ENCODE measurements at places on chromosomes 13 and 19.
A peak's percentile ranks its signal among the peaks of the same experiment; 100 is the strongest.

DNA sequence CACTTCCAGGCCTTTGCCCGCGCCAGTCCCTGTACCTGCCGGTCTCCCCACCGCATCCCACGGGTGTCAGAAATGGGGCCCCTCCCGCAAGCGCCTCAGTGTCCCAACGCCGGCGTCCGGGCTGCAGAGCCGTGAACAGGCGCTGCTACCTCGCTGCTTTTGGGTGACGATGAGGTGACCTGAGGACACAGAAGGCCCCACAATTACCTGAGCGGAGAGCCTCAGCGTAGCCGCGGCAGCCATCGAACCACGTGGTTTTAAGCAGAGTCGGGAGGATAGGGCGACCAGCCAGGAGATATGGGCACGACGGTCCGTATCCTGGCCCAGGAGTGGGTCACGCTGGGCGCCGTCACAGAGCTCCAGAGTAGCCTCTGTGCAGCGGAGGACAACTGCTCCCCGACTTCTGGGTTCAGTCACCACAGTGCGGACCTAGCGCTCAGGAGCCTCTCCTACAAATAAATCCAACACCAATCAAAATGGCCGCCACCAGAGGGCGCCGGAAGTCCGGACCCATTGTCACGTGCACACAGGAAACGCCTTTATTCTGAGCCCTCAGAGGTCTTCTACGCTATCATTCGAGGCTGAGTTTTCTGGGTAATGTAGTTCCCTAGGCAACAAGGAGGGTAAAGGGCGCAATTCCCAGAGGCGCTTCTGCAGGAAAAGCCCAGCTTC, at the start of gene ZNF814:
Gene ZNF814 (minus strand): TSS at position 478 of the 672 bp plus-strand sequence. CDS start 235 bp downstream, at position 243.
- peak; percentile 83 for DNase-seq

DNA sequence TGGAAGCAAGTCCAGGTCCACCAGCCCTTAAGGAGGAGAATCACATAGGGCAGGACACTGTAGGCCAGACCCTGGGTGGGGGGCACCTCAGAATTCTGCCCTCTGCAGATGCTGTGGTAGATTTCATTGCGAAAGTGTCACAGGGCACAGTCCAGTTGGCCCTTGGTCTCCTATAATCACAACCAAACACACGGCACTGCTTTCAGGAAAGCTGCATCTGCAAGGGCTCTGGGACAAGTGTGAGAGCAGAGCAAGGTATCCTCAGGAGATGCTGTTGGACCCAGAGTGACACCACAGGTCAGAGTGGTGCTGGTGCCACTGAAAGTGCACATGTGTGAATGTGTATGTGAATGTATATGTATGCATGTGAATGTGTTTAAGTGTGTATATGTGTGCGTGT, 88.6 kb upstream of the MBNL2 start:
- DNase-seq, result no peak

GRCh38 chr19:29539131-29539530, 13.3 kb downstream of the VSTM2B start:
- no peak for DNase-seq

- DNase-seq, result no peak
Measured at GRCh38 chr19:18393836-18394235, 3.6 kb downstream of the LRRC25 start.

DNA sequence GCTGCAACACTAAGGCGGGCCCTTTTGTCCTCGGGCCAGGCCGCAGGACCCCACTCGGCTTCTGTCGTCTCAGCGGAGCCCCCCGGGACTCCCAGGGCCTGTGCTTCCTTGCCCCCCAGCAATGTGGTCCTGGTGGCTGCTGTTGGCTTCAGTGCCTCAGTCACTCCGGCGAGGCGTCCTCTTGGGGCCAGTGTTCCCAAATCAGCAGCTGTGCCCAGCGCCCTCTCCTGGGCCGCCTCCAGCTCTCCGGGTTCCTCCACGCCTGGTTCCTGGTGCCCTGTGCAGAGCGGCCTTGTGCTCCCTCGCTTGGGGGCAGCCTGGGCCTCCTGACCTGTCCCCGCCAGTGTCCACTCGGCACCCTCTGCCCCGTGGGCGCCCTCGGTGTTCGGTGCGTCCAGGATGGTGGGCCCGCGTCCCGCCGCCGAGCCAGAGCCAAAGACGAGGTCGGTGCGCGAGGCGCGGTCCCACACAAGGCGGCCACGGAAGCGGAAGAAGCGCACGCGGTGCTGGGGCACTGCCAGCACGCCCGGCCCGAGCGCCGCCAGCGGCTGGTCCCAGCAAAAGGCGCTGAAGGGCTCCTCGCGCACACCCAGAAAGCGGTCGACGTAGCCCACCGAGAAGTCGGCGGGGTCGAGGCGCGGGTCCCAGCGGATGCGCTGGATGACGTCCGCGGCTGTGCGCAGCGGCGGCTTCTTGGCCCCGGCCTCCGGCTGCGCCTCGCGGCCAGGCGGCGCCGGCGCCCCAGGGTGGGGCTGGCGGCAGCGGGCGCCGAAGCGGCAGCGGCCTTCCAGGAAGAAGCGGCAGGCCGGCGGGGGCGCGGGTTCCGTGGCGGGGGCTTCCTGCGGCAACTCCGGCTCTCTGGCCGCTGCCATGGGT, 685 bp downstream of the LENG9 start:
- peak; percentile 72 for DNase-seq

DNA sequence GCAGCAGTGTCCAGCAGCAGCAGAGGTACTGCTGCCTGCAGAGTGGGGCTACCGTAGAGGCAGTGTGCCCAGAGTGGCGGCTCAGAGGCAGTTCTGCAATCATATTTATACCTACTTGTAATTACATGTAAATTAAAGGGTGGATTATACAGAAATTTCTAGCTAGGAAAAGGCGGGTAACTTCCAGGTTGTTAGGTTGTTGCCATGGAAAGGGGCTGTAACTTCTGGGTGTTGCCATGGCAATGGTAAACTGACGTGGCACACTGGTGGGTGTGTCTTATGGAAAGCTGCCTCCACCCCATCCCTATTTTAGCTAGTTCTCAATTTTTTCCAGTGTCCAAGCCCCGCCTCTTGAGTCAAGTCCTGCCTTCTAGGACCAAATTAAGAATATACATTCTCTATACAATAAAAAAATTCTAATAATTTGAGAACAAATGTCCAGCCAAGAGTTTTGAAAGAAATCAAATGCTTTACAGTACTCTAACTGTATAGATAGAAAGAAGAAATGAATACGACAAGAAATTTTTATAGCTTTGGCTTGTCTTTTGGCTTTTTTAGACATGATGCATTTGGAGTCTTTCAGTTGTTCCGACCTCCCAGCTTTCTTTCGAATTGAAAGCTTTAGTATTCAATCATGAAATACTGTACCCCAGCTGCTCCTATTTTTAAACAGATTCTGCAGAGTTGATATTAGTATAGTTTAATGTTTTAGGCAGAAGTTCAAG, 816.6 kb downstream of the DIAPH3 start:
- DNase-seq, result no peak
